ENCODE measurements at places on chromosomes 2 and 18.

GRCh38 chr18:11695736-11696135 lies 6.7 kb downstream of the GNAL start:
- no peak for DNase-seq

- no peak for DNase-seq
Measured at GRCh38 chr2:151287513-151288250, 1.8 kb downstream of the NMI start.

DNA sequence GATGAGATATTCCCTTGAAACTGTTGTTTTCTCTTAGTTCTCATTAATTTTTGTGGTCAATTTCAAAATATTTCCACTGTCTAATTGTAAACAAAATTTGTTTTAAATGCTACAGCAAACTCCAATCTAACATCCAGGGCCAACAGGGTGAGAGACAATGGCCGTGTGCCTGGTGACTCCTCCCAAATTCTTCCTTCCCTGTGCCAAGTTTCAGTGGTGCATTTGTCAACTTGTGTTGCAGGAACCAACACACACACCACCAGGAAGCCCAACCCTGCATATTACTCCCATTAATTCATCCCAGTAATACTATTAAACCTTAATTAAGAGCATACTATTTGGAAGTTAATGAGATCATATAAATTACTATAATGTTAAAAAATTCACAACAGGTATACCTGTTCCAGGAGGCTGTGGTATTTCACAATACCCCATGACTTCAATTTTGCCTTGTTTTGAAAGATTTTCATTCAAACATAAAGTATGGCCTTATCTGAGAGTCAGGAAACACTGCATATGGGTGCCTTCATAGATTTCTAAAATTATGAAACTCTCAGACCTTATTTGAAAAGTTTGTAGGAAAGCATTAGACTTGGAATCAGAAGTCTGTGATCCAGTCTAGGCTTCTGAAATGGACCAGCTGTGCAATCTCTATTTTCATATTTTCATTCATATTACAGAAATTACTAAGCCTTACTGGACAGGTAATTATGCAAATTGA lies 1.1 kb downstream of the SERPINB2 start:
- no peak for DNase-seq

GRCh38 chr2:45833968-45834344 lies 182.5 kb downstream of the PRKCE start:
- no peak for DNase-seq

- no peak for DNase-seq
Measured at GRCh38 chr2:111191877-111192276, 71.2 kb downstream of the BCL2L11 start.

DNA sequence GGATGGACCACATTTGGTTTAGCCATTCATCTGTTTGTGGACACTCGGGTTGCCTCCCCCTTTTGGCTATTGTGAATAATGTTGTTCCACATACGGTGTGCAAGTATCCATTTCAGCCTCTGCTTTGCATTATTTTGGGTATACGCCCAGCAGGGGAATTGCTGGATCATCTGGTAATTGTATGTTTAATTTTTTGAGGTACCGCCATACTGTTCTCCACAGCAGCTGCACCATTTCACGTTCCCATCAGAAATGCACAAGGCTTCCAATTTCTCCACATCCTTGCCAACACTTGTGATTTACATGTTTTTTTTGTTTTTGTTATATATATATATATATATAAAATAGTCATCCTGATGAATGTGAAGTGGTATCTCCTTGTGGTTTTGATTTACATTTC lies 54.6 kb upstream of the TWIST2 start:
- DNase-seq, result no peak

DNA sequence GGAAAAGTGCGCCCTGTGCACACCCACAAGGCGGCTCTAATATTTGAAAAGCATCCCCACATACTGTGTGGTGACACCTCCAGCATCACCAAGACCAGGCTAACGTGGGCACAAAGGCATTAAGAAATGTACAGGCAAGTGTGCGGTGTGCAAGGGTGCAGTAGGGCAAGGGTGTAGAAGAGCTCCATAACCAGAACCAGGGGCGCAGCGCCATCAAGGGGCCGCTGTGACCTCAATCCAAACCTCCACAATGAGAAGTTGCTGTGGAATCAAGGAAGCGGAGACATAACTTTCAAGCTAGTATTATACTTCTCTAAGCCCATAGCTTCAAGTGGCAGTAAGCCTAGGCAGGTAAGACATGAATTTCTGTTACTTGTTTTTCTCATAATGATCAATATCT lies 13.0 kb downstream of the L3MBTL4 start:
- no peak for DNase-seq

DNA sequence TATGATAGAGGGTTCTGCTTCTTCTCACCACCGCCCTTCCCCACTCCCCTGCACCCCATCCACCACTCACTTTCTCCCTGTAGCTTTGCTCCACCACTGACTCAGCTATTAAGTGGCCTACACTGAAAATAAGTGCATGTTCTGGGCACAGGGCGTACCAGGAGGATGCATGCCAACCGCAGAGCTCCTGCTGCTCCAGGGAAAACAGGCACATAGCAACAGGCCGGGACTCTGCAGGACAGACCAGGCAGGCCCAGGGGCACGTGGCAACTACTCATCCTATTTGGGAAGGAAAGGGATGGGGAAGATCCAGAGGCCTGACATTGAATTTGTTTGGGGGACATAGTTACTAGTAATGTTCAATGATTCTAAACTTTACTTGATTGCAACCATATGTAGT lies 28.4 kb downstream of the ARL4C start:
- DNase-seq, result no peak

- no peak for DNase-seq
Measured at GRCh38 chr2:191345788-191346187, 100.6 kb downstream of the MYO1B start.

- no peak for DNase-seq
Measured at GRCh38 chr2:237964194-237964577, 2.6 kb upstream of the UBE2F start.

GRCh38 chr2:118973542-118973951 lies 31.6 kb downstream of the MARCO start:
- no peak for DNase-seq

DNA sequence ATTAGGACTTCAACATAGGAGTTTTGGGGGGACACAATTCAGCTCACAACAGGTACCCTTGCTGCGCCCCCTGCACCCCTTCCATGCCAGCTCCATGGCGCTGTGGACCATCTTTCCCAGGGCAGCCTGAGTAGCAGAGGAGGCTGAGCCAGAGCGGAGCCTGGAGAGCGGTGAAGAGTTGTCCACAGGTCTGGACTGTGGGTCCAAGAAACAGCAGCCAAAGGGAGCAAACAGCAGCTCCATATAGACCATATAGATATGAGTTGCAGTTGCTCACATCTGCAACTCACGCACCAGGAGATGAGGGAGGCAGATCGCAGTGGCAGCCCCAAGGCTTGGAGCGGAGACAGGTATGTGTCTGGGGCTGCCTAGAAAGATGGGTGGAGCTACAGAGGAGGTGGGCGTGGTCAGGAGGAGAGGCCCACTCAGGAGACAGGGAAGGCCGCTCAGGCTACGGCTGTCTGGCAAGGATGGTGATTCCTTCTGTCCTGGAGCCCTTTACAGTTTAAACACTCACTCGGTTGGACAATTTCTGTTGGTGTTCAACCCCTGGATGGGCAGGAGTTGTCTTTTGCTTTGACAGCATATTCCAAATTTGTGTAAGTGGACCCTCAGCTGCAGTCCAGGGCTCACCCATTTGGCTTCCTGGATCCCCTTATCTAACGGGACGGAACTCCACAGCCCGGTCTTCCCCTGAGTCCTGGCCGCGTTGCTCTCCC lies 155.1 kb downstream of the LPIN1 start:
- no peak for DNase-seq

DNA sequence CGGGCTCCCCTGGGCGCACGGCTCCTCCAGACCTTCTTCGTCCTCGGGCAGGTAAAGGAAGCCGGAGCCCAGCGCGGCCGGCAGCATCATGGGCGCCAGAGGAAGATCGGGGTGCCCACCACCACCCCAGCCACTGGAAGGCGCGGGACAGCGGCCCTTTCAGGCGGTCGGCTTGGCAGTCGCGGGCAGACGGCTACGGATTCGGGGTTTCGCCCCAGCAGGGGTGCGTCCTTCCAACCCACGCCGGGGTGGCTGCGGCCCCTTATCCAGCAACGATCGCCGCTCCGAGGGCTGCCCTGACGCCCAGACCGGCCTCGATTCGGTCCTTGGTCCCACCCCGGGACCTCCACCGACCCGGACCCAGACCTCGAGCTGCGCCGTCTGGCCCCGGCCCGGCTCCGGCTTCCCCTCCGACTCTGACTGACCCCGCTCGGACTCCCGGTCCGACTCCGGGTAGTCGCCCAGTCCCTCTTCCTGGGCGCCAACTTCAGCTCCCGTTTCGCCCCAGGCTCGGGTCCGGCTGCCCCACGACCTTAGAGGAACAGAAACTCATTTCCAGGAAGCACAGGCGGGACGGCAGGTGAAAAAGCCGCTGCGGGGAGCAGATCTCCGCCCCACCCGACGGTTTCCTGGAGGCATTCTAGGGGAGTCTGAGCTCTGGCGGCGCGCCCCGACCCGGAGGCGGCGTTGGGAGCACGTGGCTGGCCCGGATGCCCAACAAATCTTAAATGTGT lies 30.2 kb upstream of the SSB start:
- no peak for DNase-seq

- DNase-seq, result no peak
Measured at GRCh38 chr2:11873356-11874154, 127.1 kb downstream of the LPIN1 start.

GRCh38 chr2:227796045-227796711 lies 17.5 kb upstream of the CCL20 start:
- no peak for DNase-seq

DNA sequence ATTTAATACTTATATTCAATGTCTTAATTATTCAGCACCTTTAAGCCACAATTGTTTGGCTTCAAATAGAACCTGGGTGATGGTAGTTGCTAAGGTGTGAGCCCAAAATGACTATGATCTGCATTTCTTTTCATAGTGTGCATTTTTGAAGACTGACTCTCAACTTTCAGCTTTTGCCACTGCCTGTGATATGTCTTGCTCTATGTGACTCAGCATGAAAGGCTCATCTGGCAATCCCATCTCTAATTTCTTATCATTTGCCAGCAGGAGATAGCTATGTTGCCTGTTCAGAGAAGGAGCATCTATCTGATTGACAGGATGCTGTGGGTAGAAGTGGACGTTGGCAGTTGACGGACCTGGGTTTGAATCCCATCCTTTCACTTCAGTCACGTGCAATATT lies 34.5 kb upstream of the CCDC93 start:
- no peak for DNase-seq

DNA sequence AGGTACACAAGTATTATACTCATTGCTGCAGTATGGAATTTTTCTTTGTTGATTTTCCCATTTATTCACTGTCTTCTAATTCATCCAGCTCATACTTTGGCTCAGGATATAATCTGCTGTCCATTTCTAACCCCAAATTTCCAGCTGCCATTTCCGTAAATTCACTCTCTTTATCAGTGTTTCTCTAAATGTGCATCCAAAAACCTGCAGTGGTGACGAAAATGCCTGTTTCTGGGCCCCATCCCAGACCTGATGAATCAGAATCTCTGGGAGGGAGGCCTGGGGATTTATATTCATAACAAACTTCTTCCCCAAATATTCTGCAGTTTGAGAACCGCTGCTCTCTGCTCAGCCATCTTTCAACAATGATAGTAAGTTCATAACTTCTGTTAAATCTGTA lies 86.6 kb downstream of the VWC2L start:
- no peak for DNase-seq

DNA sequence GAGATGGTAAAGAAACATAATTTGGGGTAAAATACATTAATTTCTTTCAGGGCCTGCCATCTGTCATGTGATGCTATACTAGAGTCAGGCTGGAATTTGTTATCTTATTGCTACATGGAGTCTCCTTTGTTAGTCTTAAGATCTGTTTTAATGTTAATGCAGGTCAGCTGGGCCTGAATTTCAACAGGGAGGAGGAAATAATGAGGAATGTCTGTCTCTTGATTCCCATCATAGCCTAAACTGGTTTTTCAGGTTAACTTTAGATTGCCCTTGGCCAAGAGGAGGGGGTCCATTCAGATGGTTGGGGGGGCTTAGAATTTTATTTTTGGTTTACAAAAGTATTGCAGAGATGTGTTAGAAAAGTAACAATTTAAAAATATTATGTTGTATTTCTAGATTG lies 19.0 kb upstream of the FEZ2 start:
- no peak for DNase-seq

DNA sequence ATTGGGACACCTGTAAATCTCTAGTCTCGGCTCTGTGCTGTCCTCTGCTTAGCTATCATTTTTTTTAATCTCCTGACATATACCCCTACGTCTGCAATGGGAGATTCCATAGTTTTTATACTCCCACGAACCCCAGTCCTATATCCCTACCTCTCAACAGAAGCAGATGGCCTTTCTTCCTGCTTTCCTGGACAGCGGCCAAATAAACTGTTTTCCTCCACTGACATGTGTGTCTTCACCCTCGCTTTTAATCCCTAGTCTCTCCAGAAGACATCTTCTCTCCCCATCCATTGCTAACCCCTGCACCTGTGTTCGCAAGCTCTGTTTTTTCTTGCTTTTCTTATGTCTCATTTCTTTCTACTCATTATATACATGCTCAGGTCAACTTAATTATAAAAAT lies 395.4 kb downstream of the EPHA4 start:
- no peak for DNase-seq

- DNase-seq, result no peak
Measured at GRCh38 chr2:193549661-193550060, 1354.9 kb upstream of the TMEFF2 start.

DNA sequence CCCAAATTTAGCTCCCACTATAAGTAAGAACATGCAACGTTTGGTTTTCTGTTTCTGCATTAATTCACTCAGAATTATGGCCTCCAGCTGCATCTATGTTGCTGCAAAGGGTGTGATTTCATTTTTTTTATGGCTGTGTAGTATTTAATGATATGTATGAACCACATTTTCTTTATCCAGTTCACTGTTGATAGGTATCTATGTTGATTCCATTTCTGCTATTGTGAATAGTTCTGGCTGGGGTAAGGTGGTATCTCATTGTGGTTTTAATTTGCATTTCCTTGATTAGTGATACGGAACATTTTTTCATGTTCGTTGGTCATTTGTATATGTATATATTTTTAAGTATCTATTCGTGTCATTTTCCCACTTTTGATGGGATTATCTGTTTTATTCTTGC lies 674.3 kb downstream of the NUP35 start:
- DNase-seq, result no peak

- DNase-seq, result no peak
Measured at GRCh38 chr18:3777122-3777521, 327.1 kb downstream of the TGIF1 start.

- no peak for DNase-seq
Measured at GRCh38 chr2:37415128-37415820, 70.8 kb downstream of the QPCT start.
